T-cell (primary cell): ENCODE measurements at places on chromosomes 5 and 9. TPM values are rescaled to one million over a fixed set of nuclear protein-coding genes. Genes with fewer than 3 reads are reported as not detected.

GRCh38 chr5:89676634-89677033 lies 732.9 kb downstream of the CETN3 start:
- H3K36me3 ChIP-seq: no peaks in the 10 kb centered on the region
- H3K4me3 ChIP-seq: no peak overlapping the region
- no peak for DNase-seq
- H3K4me1 ChIP-seq: no peaks in the 10 kb centered on the region
- H3K27ac ChIP-seq: no peak overlapping the region
- H3K27me3 ChIP-seq: no peaks in the 10 kb centered on the region

DNA sequence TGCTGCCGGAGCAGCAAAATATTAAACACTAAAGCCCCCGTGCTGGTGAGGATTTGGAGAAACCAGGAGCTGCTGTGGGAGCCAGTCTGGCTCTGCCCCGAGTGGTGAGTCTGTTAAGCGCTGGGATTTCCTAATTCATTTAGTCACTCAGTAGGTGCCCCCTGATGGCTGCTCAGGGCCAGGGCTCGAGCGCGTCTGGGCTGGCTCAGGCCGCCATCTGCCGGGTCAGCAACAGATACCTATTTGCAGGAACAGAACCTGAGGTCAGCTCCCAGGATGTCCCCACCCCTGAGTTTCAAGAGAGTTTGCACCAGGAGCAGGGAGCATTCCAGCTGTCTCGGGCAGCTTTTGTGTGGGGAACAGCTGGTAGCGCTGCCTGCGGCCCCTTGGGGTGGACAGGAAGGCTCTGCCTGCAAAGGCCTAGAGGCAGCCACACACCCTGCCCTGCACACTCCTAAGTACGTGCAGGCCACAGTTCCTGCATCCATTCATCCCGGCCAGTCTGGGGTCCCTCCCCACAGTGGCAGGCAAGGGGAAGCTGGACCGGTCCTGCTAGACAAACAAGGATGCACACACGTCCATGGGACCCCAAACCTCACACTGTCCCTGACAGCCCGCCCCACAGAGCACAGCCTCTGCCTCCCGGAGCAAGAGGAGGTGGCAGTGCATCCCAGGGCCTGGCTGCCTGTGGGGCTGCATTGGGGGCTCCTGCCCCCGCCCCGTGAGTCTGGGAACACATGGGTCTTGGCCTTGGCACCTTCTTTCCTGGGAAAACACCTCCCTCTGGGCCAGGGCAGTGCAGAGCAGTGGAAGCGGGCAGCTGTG lies 83.7 kb downstream of the ADAMTS2 start:
- H3K27me3 ChIP-seq: no peaks in the 10 kb centered on the region
- H3K27ac ChIP-seq: no peak overlapping the region
- H3K4me3 ChIP-seq: no peak overlapping the region
- no peak for DNase-seq
- H3K4me1 ChIP-seq: no peaks in the 10 kb centered on the region

- peaks cover 12% of the 10 kb centered on the region for H3K4me1 ChIP-seq
- H3K4me3 ChIP-seq: no peak overlapping the region
- peaks cover 47% of the 10 kb centered on the region for H3K27me3 ChIP-seq
- DNase-seq: no peak
Measured at GRCh38 chr9:129701549-129701948, 36.1 kb downstream of the PRRX2 start.

DNA sequence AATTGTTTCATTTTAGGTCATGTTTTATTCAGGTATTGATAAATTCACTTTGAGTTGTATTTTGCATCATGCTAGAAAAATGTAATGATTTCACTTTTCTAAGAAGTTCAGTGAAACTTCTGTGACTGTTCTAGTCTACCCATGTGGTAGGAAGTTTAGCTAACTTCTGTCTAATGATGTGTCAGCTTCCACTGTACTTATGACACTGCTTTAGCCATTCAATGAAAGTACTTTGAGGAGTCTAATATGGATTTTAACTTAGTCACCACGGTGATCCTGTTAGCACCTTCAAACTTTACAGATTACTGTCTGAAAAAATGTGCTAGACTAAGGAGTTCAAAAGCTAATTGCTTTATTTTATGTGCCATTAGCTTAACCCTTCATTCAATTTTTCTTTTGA lies 1510.5 kb upstream of the CDH9 start:
- no peak overlapping the region for H3K4me3 ChIP-seq
- no peak for DNase-seq
- no peak overlapping the region for H3K27ac ChIP-seq
- no peaks in the 10 kb centered on the region for H3K4me1 ChIP-seq
- no peaks in the 10 kb centered on the region for H3K27me3 ChIP-seq
- no peaks in the 10 kb centered on the region for H3K36me3 ChIP-seq

GRCh38 chr5:135462304-135462703 lies 10.2 kb upstream of the TIFAB start:
- H3K27ac ChIP-seq: no peak overlapping the region
- DNase-seq: no peak
- peaks cover 10% of the 10 kb centered on the region for H3K4me1 ChIP-seq
- H3K36me3 ChIP-seq: no peaks in the 10 kb centered on the region
- no peak overlapping the region for H3K4me3 ChIP-seq

Gene SLC22A4
- total RNA-seq: not detected

Gene PPP3R2
- not detected for total RNA-seq

Gene PHF19
- 92.8 TPM for total RNA-seq

Gene ZNF454
- not detected for total RNA-seq
